ENCODE measurements at places on chromosomes 11 and 22. TPM values are rescaled to one million over a fixed set of nuclear protein-coding genes. Genes with fewer than 3 reads are reported as not detected.

- no peak for DNase-seq
These were observed 427.0 kb upstream of the DDI1 start for GRCh38 chr11:103609117-103610066.

CD3E gene
- 530 TPM for total RNA-seq

DNA sequence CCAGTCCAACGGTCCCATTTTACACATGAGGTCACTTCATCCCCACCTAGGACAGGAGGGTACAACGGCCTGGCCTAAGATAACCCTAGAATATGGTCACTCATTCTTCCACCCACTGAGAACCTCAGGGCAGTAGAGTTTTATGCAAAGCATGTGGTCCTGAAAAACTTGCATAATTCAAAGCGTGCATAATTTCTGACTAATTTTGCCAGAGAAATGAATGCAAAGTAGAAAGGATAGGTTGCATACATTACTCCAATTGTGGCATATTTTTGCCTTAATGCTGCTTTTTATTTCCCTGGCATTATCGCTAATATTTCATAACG is 32.5 kb upstream of the SLC35C1 start:
- no peak for DNase-seq

GRCh38 chr11:80616070-80616800 is 1175.4 kb upstream of the TENM4 start:
- no peak for DNase-seq

GRCh38 chr11:93537049-93537448 is 6.1 kb downstream of the SMCO4 start:
- DNase-seq: no peak

DNA sequence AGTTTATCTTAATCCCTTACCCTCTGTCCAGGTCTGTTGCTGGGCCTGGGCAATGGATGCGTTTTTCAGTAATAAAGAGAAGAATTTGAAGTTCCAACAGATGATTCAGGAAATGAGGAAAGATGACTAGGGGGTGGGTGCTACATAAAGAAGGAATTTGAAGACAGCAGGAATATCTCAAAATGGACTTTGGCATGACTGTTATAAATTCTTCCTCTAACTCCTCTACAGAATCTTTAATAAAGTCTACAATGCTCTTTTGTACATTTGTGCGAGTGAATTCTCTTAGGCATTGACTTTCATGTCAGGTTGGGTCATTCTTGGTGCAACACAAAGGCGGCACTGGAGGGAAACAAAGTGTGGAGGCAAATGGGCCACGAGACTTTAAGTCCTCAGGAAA is 35.1 kb upstream of the PRSS23 start:
- no peak for DNase-seq

APOA5 gene
- not detected for total RNA-seq

POU2AF2 gene
- total RNA-seq: 0.14 TPM

DNA sequence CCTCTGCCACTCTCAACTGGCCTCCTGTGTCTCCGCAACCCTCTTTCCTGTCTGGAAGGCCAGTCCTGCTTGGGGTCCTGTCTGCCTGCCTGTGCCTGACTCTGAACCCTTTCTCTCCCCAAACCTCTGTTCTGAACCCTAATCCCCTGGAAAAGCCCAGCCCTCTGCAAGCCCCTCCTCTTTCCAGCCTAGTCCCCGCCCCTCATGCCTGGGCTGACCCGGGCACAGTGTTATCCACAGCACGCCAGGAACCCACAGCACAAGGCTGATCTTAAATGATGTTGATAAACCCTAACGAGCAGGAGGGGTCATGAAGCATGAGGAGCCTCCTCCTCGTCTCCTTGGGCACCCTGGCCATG is at the start of gene IFITM10:
IFITM10 (minus strand) TSS at position 115 of the 359 bp plus-strand sequence. CDS start 153 bp downstream, outside the sequence.
- no peak for DNase-seq

TRIM51G gene
- total RNA-seq: not detected

DNA sequence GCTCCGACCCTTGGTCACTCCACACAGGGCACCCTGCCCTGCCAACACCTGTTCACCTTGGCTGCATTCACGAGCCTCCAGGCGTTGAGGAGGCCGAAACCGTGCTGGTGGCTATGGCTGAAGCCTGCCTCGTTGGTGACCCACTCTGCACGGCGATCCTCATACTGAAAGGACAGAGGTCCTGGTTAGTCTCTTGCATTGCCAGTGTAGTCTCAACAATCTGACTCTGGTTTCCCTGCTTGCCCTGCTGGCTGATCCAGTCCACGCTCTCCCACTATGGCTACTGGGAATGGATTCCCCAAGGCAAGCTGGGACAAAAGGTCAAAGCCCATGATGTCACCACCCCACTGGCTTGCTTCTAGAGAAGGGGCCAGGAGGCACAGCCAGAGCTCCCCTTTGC is 12.9 kb downstream of the PCSK7 start:
- no peak for DNase-seq

DNA sequence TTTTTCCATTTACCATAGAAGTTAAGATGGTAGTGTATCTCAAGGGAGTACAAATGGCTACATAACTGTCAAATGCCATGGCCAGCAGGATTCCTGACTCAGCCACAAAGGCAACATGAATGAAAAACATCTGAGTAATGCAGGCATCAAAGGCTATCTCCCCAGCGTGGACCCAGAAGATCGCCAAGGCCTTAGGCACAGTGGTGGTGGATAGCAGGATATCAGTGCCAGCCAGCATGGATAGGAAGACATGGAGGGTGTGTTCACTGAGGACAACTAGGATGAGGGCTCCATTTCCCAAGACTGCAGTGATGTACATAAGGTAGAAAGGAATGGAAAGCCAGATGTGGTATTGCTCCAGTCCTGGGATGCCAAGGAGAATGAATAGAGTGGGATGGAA is 18.0 kb downstream of the OR52B2 start:
- no peak for DNase-seq

ZNF70 gene
- 1.7 TPM for total RNA-seq

- DNase-seq: no peak
These were observed 135.8 kb upstream of the PITPNB start for GRCh38 chr22:28054819-28055208.

GRCh38 chr11:114263513-114264170 is 32.6 kb upstream of the NNMT start:
- DNase-seq: no peak

- DNase-seq: no peak
These were observed 94.6 kb upstream of the ALKBH3 start for GRCh38 chr11:43786016-43786415.

DNA sequence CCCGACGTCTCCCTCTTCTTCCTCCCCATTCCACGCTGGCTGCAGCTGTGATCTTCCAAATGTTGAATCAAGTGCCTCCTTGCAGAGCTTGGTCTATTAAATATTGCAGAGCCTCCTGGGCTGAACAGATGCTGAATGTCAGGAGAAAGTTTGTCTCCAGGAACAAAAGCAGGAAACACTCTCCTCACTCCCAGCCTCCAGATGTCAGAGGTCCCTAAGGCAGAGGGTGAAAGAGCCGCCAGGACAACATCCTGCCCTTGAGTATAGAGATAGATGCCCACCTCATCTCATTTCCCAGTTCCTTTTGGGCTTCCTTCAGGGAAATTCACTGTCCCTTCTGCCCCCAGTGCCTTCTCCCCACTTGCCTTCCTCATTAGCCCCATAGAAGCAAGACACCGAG is 40.8 kb upstream of the IGSF9B start:
- DNase-seq: no peak

HBB gene
- not detected for total RNA-seq

- no peak for DNase-seq
These were observed 4.2 kb downstream of the PRRG4 start for GRCh38 chr11:32833921-32834320.

- peak; percentile 85 for DNase-seq
These were observed 71.7 kb downstream of the IGLL5 start for GRCh38 chr22:22959147-22959827.

FOLR2 gene
- not detected for total RNA-seq

DNA sequence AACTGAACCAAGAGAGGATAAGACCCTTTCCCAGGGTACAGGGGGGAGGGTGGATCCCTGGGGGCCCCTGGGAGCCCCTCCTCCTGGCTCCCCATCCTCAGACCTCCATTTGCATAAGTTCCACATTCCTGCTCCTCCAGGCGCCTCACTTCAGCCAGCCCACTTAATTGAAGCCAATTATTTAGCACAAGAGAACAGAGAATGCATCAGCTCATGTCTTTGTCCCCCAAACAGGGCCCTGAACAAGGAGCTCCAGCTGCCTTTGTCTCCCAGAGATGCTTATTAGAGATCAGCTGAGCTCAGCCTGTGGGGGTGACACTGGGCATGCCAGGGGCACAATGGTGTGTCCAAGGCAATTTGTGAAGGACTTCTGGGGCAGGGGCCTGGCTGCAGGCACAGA is 89.9 kb upstream of the PRDM11 start:
- no peak for DNase-seq

KCNK4 gene
- not detected for total RNA-seq

BEST1 gene
- 0.65 TPM for total RNA-seq

HARBI1 gene
- total RNA-seq: 2.3 TPM

DNA sequence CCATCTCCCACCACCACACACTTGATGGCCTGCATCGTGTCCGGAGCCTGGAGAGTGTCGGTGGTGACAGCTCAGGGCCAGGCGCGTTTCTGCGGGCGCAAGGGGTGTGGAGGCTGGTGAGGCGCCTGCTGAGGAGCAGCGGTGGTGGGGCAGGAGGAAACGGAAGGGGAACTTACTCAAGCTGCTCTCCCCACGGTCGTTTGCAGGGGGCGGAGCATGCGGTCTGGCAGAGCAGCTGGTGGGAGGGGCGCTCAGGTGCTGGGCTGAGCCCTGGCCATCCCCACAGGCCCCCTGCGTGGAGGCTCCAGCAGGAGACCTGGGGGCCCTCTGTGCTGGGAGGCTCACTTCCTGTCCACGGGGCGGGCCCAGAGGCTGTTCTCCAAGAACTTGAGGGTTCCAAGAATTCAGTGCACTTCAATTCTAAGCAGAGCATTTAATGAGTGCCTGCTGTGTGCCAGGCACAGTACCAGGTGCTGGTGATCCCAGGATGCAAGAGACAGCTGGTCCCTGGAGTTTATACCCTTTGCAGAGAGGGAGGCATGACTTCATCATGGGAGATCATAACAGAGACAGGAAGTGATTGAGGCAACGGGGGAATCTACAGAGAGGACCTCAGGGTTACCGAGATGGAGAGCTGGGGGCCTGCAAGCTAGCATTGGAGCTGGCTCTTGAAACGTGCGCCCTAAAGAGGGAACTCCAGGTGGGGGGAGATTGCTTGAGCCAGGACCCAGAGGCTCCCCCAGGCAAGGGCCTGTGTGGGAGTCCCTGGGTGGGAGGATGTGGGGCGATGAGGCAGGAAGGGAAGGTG is at the start of gene RAC2:
RAC2 (minus strand) TSS at position 156 of the 808 bp plus-strand sequence; CDS start at position 35, 121 bp downstream.
- peak; percentile 97 for DNase-seq

Data from activated CD4-positive, alpha-beta T cell treated with anti-CD3 and anti-CD28 coated beads for 36 hours (primary cell).